ENCODE measurements at places on chromosomes 6 and 20.

DNA sequence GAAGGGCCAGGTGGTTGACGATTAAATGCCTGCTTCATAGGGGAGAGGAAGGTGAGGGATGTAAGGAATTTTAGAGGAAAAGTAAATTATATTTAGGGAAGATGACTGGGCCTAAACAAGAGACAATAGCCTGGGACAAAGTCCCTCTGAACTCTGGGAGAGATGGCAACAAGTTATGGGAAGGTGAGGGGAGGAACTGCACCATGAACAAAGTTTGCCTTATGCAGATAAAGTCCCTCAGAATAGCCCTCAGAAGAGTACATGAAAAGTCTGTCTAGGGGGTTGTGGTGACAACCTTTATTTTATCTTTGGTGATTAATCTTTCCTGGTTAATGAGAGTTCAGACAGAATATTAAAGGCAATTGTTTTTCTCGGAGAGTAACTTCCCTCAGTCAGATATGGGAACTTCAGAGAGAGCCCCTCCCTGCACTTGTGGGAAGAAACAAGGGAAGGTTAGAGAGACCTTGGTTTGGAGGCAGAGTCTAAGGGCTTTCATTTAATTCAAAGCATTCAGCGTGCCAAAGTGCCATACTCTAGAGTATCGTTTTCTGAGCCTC is 27.1 kb upstream of the FAM217A start:
- DNase-seq = no peak

- no peak for DNase-seq
Measured at GRCh38 chr6:122995921-122996793, at the start of gene CLVS2. CLVS2 (plus strand) TSS chr6:122996235; CDS start chr6:122997778, 1,543 bp downstream.

GRCh38 chr6:1325461-1326309 is 13.8 kb downstream of the FOXQ1 start:
- no peak for DNase-seq

DNA sequence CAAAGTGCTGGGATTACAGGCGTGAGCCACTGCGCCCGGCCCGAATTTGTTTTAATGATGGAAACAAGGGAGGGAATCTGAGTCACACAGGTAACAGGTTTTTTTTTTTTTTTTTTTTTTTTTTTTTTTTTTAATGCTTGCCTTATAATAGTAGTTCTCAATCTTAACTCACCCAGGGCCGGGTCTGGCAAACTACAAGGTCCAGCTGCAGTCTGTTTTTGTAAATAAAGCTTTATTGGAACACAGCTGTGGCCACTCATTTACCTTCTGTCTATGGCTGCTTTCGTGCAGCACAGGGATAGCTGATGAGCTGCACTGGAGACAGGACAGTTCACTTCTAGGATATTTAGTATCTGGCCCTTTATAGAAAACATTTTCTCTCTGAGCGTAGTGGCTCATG is 58.0 kb downstream of the TFAP2C start:
- no peak for DNase-seq

DNA sequence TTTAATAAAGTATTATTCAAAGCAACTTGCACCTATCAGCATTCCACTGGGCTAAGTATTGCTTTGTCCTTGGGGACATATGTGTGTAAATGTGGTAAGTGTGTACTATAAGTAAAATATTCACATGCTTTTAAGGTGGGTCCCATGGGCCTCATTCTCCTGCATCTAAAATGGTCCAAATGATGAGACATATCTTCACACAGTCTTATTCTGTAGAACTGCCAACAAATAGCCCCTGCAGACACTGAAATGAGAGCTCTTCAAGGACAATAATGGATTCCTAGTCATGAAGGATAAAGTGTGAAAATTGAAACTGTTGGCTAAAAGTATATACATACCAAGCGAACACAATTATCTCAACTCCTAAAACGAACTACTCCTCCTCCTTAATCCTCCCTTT is 81.8 kb downstream of the SMLR1 start:
- DNase-seq = no peak

- no peak for DNase-seq
Measured at GRCh38 chr6:153357391-153357790, 226.3 kb upstream of the RGS17 start.
